ENCODE measurements at places on chromosomes 7 and 10. TPM values are rescaled to one million over a fixed set of nuclear protein-coding genes. Genes with fewer than 3 reads are reported as not detected.

DNA sequence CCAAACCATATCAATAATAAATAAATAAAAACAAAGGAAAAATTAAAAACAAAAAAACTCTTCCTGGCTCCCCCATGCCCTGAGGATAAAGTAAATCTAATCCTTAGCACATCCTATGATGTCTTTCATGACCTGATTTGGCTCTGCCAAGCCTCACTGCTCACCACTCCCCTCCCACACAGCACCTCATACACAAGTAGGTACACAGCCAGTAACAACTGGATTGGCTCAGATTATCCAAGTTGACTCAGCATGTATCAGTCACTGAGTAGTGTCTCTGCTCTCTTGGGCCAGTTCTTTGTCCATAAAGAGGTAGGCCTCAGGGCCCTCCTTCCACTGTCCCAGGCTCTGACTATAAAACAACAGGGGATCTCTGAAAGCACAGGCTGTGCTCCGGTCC is 99.6 kb downstream of the STRA8 start:
- no peak for DNase-seq

DNA sequence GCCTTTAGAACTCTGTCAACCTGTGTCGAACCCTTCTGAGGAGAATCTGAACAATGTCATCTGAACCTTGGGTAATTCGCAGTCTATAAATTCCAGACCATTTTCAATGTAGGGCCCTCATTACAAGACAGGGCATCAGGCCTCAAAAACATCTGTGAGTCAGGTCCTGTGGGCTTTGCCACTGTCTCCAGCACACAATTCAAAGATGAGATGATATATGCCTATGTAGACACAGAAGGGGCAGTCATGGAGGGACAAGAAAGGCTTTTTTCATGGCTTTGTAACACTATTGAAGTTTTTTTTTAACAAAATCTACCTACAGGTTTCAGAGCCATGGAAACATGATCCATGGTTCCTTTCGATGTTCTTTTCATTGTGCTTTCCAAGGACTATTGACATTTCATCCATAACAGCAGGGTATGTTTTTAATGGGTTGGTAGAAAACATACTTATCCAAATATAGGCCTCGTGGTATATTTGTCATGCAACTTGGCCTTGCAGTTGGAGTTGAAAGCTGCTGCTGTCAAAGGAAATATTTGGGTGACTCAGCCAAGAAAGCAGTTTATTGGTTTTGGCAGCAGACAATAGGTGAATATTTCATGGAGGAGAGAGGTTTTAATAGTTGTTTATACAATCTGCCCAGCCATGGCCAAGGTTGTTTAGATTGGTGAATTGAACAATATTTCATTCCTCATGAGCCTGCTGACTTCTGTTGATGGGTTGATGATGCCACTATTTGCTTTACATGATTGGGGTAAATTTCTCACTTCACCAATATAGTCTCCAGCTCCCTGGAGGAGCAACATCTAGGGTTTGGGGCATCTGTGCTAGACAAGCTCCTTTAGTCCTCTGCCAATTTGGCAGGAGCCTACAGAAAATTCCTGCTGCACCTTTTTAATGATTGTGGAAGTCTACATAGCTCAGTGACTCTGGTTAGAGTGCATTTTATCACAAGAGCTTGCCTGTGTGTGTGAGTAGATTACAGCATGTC is 158.4 kb upstream of the TMEM72 start:
- peak; percentile 32 for DNase-seq

- peak; percentile 76 for DNase-seq
Measured at GRCh38 chr7:66557214-66558200, 71.2 kb upstream of the KCTD7 start.

DNA sequence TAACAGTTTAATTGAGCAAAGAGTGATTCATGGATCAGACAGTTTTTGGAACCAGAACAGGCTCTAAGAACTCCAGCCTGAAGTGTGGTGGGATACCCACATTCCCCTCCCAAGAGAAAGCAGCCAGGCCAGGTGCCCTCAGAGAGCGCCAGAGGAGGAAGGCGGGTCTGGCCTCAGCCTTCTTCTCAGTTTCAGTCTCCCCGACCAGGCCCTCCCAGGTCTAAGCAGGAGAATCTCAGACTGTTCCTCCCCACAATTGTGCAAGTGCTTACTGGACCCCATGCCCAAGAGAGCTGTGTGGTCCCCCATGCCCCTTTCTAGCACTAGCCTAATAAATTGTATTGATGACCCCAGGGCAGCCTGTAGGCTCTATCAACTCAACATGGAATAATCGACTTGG is 25.6 kb downstream of the PPIF start:
- no peak for DNase-seq

DNA sequence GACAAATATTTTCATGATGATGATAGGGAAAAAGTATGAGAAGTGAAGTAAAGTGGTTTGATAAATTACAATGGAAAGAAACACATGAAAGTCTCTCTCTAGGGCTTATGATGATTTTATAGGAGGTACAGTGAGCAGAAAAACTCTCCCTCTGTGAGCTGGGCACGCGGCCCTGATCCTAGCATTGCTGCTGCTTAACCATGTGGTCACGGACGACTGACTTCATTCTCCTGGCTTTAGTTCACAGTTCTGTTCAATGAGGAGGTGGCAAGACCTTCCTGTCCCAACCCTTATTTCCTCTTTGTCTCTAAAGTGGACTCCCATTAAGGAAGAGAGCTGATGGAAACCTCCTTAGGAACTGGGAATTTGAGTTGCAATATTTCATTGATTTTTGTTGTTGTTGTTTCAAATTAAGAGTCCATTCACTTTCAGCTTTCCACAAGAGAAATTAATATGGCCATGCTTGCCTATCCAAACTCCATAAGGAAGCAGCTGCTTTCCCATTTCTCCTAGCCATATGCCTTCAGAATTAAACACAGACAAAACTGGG is 8.2 kb upstream of the PON3 start:
- peak; percentile 16 for DNase-seq

GRCh38 chr7:151252961-151253711 is 4.6 kb upstream of the SMARCD3 start:
- no peak for DNase-seq

The UNCX gene
- not detected for total RNA-seq
